Stimulated activated CD4-positive, alpha-beta T cell treated with anti-CD3 and anti-CD28 coated beads, Interleukin-15, amount 100 ng/mL, for 48 hours (primary cell): ENCODE measurements at places on chromosomes 7 and 10.

DNA sequence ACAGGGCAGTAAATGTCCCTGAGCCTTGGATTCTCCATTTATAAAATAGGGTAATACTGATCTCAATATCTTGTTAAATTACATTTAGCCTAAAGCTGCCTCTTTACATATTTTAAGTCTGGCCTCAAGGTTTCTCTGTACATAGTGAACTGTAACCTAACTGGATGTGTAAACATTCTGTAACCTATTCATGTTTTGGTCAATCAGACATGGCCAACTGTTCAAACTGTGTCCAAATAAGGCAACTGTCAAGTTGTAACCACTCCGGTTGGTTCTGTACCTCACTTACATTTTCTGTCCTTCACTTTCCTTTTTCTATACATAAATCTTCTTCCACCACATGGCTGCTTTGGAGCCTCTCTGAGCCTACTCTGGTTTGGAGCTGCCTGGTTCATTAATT lies 107.1 kb upstream of the ITGB1 start:
- no peak for DNase-seq

DNA sequence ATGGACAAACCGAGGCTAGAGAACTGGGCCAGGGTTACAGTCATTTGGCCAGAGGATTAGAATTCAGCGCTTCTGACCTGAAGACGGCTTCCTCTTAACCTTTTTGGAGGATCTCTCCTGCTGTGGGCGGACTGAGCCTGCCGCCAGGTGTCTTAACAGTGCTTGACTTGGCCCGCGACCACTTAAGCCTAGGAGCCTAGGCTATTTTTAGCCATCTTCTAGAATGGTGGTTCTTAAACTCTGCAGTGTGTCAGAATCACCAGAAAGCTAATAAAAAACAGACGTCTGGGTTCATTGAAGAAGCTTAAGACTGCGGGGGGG lies 722 bp downstream of the MDH2 start:
- DNase-seq = peak; percentile 4

GRCh38 chr10:98272245-98272644 lies 4.3 kb upstream of the LOXL4 start:
- no peak for DNase-seq

DNA sequence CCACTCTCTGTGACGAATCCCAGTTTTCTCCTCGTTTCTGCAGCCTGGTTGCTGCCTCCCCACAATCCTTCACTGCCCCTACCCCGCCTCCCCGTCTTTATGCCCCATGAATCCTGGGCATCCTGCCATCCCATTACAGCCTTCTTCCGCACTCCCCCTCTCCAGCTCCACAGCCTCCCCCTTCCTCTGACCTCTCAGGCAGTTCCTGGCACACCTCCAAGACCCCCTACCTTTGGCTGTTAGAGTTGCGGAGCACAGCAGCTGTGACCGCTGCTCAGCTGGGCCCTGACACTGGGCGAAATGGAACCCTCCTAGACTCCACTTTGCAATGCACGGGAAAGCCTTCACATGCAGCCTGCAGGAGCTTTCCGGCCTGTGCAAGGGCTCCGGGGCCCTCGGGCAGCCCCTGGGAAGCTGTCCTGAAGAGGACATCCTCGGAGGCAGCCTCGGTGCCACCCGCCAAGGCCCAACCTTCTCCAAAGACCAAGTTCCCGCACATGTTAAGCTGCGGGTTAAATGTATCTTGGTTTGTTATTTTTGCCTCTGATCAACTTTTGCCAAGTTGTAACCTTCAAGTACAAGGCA lies 400.7 kb upstream of the MKI67 start:
- DNase-seq = no peak

GRCh38 chr7:5343884-5344283 lies 61.1 kb downstream of the SLC29A4 start:
- DNase-seq = no peak

DNA sequence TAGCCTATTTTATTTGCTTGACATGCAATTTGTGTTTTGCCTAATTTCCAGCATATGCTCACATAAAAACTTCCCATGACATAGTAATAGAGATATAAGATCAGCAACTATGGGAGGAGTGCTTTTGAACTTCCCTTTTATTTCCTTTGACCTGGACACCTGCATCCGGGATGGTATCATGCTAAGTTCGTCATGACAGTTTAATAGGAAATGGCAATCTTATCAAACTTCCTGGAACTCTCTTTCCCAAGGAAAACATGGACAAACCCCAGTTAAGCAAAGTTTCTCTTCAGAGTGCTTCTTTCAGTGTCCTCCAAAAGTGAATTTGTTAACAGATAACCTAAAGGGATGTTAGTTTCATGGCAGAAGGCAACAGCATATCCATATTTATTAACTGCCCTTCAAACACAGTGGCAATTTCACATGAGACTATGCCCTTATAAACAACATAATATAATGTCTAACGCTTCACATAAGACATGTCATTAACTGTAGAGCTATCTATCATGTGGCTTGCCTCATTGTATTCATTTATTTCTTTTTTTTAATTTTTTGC lies 474.7 kb upstream of the SEMA3A start:
- DNase-seq = no peak

- DNase-seq = no peak
Observed at GRCh38 chr7:73954181-73954580, 73.8 kb upstream of the ELN start.

GRCh38 chr10:32955790-32956189 lies 2.2 kb downstream of the ITGB1 start:
- DNase-seq = no peak

- DNase-seq = no peak
Observed at GRCh38 chr7:3455806-3456595, 154.9 kb downstream of the SDK1 start.

DNA sequence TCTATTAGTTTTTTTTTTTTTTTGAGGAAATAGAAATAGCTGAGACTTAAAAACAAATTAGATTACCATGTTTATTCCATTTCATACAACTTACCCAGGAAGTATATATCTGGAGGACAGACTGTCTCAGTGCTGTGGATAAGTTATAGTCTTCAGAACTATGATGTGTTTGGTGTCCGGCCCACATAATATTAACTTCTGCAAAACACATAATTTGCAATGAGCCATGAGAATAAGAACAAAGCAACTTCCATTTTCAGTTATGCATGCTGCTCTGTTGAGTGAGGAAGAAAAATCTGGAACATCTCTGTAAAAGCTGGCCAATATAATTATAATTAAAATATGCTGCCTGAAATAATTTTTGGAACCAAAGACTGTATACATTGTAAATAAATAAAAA lies 130.9 kb downstream of the AGMO start:
- DNase-seq = no peak

- DNase-seq = no peak
Observed at GRCh38 chr10:45558425-45558824, 114.1 kb downstream of the ZFAND4 start.

DNA sequence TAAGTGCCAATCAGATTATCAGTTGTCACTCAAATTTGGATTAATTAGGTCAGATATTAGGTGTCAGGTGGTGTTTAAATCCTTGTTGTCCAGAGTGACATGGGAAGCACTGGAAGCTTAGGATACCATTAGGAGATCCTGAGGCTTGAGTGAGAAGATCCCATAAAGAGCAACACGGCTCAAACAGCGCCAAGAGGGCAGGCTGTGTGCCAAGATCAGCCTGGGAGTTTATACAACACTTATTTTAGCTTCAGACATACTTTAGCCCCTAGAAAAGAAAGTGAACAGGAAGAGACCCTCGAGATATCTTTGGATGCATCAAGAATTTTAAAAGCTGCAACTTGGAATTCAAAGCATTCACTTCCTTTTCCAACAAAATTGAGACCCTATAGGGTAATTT lies 14.2 kb upstream of the ACTA2 start:
- DNase-seq = no peak

DNA sequence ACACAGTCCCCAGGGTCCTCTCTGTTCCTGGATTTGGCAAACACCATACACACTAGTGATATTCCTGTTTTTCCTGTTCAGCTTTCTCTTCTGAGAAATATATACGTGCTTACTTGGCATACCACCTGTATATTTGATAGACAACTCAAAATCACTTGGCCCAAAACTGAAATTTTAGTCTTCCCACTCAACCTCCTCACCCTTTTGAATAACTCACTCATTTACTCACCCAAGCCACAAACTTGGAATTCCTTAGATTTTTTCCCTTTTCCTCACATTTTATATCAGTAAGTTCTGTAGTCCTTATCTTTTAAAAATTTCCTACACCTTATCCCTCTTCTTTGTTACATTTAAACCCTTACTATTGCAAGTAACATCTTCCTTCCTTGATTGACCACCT lies 143.4 kb downstream of the PPP1R3A start:
- DNase-seq = no peak
